ENCODE measurements at places on chromosomes 2 and 18. TPM values are rescaled to one million over a fixed set of nuclear protein-coding genes. Genes with fewer than 3 reads are reported as not detected.

DNA sequence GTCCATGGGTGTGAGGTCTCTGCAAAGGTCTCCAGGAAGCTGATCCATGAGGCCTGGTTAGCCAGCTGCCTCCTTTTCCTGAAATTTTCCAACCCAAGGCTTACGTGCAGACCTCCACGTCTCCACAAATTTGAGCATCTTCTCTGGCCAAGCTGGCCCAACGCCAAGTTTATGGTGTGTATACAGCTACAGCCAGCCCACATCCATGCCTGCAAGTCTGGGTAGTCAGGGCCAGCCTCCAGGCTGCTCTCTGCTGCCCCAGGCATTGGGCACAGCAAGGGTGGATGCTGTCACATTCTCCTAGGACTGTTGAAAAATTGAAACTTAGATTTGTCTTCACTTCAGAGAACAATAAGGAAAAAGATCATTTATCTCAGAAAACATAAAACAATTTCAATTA lies 525.5 kb upstream of the CHAC2 start:
- no peaks in the 10 kb centered on the region for H3K4me1 ChIP-seq
- no peaks in the 10 kb centered on the region for H3K27me3 ChIP-seq
- H3K27ac ChIP-seq: no peak overlapping the region
- DNase-seq: no peak
- no peaks in the 10 kb centered on the region for H3K36me3 ChIP-seq

DNA sequence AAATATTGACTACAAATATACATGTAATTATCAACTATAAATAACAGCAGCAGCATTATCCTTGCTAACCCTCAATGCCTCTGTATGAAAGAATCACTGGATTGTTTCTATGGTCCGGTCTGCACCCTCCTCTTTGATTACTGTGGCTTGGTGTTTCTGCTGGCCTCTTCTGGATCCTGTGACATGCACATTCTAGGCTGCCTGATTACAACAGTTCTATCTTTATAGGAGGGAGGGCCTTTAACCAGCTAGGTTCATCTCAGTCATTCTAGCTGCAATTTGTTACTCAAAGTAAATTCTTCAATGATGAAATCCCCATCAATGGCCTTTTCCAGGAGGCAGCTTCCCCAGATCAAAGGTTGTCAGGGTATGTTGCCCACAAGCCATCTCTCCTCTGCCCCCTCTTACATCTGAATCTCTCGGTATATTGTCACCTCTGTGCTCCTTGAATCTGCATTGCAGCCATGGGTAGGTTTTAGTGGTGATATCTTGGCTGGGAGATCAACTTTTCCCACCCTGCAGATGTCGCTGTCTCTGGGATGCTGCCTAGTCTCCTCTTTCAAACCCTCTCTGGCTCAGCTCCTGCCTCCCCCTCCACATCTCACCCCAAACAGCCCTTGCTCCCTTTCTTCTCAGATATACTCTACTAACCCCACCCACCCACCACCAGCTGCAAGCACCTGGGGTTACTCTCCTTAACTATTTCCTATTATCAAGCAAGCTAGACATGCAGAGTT lies 106.2 kb upstream of the BZW1 start:
- H3K4me3 ChIP-seq: no peak overlapping the region
- DNase-seq: no peak
- H3K36me3 ChIP-seq: no peaks in the 10 kb centered on the region

DNA sequence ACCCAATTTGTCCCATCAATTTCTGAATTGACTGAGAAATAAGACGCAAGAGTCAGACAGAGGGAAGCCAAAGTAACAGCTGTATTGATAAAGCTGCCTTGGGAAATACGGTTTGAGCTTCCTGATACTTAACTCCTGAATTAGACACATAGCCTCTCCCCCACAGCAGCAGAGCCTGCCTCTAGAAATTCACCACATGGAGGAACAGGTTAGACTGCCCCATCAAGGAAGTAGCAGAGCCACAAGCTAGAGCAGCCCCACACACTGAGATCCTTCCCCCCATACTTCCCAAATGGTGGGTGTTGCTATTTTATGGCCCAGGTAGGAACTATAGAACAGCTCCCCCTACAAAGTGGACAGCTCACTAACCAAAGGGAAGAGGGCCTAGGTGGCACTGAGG lies 220.0 kb downstream of the SMAD2 start:
- H3K27ac ChIP-seq: no peak overlapping the region
- H3K4me3 ChIP-seq: no peak overlapping the region
- no peak for DNase-seq
- no peaks in the 10 kb centered on the region for H3K27me3 ChIP-seq
- no peaks in the 10 kb centered on the region for H3K36me3 ChIP-seq
- H3K4me1 ChIP-seq: no peaks in the 10 kb centered on the region

DNA sequence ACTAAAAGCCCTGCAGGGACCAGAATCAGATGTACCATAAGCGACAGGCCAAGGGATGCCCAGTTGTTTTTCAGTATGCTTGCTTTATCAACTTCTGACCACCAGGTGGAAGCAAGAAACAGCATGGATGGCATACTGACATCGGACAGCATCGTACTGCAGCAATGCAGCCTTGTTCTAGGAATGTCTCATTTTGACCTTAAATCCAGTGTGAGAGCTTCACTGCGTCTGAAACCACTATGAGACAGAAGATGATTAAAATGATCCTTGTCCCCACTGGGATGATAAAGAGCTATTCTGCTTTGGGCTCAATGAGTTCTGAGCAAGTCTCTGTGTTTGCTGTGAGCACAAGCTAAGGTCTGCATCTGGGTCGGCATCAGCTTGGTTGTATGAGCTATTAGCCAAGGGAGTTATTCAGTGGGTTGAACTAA lies 54.3 kb downstream of the CDK15 start:
- H3K36me3 ChIP-seq: no peaks in the 10 kb centered on the region
- DNase-seq: no peak
- H3K27ac ChIP-seq: no peak overlapping the region
- no peaks in the 10 kb centered on the region for H3K27me3 ChIP-seq
- H3K4me1 ChIP-seq: no peaks in the 10 kb centered on the region
- H3K4me3 ChIP-seq: no peak overlapping the region

DNA sequence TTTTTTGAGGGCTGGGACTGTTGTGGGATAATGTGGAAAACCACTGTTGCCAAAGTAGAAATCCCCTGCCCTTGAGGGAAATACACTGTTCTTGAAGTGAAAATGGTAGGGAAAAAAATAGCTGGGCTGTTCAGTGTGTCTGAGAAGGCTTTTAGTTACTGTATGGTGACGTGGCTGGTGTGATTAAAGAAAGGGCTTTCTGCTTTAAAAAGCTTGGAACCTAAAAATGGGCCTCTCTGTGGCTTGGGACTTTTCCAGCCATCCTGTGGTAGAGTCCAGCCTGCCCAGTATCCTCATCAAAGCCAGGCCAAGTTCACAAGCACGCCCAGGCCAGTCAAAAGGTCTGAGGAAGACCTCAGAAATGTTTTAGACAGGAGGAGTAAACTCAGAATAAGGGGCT lies 6.8 kb downstream of the MGAT5 start:
- no peak overlapping the region for H3K27ac ChIP-seq
- H3K4me3 ChIP-seq: no peak overlapping the region
- no peaks in the 10 kb centered on the region for H3K36me3 ChIP-seq
- H3K4me1 ChIP-seq: peaks cover 31% of the 10 kb centered on the region
- H3K27me3 ChIP-seq: no peaks in the 10 kb centered on the region

- no peaks in the 10 kb centered on the region for H3K4me1 ChIP-seq
- DNase-seq: no peak
- H3K27me3 ChIP-seq: no peaks in the 10 kb centered on the region
- no peak overlapping the region for H3K27ac ChIP-seq
- H3K4me3 ChIP-seq: no peak overlapping the region
Observed at GRCh38 chr18:54613174-54613573, 22.1 kb downstream of the DYNAP start.

GRCh38 chr2:147641651-147642050 lies 203.2 kb upstream of the ACVR2A start:
- no peak overlapping the region for H3K27ac ChIP-seq
- no peaks in the 10 kb centered on the region for H3K27me3 ChIP-seq
- DNase-seq: no peak
- H3K36me3 ChIP-seq: no peaks in the 10 kb centered on the region
- H3K4me3 ChIP-seq: no peak overlapping the region
- H3K4me1 ChIP-seq: no peaks in the 10 kb centered on the region

- peak overlapping the region; percentile 63 for H3K4me3 ChIP-seq
- peak overlapping the region; percentile 88 for H3K27ac ChIP-seq
- H3K27me3 ChIP-seq: no peaks in the 10 kb centered on the region
- peaks cover 32% of the 10 kb centered on the region for H3K36me3 ChIP-seq
- H3K4me1 ChIP-seq: peaks cover 10% of the 10 kb centered on the region
Observed at GRCh38 chr2:74472945-74473258, 422 bp upstream of the MRPL53 start.

DNA sequence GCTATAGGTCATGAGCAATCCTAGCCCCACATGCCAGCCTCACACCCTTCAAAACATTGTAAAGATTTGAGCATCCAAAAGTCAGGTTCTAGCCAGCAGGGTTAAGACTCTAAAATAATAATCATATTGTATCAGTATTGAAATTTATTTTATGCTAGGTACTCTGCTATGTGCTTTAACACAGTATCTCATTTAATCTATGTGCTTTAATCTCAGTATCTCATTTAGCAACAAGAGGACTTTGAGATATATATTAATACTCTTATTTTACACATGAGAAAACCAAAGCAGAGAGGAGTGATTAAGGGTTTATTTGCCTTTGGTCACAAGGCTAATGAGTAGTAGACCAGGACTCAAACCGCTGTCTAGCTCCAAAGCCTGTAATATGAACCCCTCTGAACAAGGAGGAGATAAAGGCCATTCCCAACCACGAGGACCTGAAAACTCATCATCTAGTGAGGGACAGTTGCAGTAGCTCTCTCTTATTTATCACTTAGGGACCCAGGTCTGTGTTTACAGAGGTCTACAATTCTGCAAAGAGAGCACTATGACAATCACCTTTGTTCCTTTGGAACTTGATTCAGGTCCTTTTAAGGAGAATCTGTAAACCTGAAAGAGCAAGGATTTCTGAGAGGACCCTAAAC lies 116.5 kb upstream of the SERTAD2 start:
- peaks cover 2% of the 10 kb centered on the region for H3K4me1 ChIP-seq
- no peak for DNase-seq
- H3K36me3 ChIP-seq: no peaks in the 10 kb centered on the region
- no peak overlapping the region for H3K27ac ChIP-seq
- no peaks in the 10 kb centered on the region for H3K27me3 ChIP-seq

DNA sequence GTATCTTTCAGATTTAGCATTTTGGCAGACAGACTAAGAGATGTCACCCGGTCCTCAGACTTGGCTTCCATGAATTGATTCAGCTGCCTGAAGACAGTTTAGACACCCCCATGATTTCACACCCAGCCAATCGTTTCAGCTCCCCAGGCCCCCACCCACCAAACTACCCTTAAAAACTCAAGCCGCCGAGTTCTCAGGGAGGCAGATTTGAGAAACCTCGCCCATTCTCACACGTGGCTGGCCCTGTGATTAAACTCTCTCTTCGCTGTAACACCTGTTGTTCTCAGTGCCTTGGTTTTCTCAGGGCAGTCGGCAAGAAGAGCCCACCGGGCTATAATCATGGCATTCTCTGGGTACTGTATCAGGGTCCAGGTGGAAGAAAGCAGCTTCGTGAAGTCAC lies 35.2 kb downstream of the UXS1 start:
- no peaks in the 10 kb centered on the region for H3K27me3 ChIP-seq
- no peaks in the 10 kb centered on the region for H3K4me1 ChIP-seq
- no peak for DNase-seq
- H3K36me3 ChIP-seq: peaks cover 14% of the 10 kb centered on the region
- no peak overlapping the region for H3K4me3 ChIP-seq

DNA sequence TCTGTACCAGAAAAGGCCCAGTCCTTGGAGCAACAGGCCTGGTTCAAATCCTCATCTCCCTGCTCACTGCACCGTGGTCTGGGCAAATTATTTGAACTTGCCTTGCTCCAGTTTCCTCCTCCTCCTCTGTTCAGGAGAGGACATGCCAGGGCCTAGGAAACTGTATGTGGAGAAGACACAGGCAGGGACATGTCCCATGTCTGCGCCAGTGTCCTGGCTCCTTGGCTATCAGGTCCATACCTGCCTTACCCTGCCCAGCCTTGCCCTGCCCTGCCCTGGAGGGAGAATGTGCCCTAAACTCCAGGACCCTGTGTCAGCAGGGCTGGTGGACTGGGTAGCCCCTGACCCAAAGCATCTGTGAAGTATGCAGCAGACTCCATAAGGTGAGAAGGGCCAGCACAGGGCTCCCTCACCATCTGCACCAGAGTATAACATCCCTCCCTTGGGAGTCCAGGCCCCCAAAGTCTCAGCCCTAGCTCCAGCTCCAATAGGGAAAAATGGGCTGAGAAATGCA lies 165.3 kb downstream of the GALNT1 start:
- no peak overlapping the region for H3K4me3 ChIP-seq
- H3K4me1 ChIP-seq: no peaks in the 10 kb centered on the region
- DNase-seq: no peak
- no peaks in the 10 kb centered on the region for H3K36me3 ChIP-seq

DNA sequence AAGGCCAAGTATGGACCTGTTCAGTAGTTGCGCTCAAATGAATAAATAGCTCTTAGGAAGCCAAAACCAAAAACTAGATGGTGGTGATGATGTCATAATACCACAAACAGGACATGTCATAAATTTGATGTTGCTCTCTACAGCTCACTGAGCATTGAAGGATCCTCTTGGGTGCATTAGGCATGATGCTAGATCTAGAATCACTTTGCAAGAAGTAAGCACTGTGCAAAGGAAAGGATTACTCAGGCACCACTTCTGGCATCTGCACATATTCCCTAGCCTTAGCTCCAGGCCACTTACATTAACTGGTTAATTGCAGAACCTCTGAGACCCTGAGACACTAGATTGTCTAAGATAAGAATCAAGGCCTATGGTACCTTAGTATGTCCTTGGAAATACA lies 58.0 kb downstream of the LRRTM1 start:
- H3K27me3 ChIP-seq: no peaks in the 10 kb centered on the region
- H3K4me3 ChIP-seq: no peak overlapping the region
- no peaks in the 10 kb centered on the region for H3K36me3 ChIP-seq
- H3K27ac ChIP-seq: no peak overlapping the region
- H3K4me1 ChIP-seq: no peaks in the 10 kb centered on the region
- DNase-seq: no peak

- peak; percentile 41 for DNase-seq
- no peaks in the 10 kb centered on the region for H3K36me3 ChIP-seq
- no peak overlapping the region for H3K4me3 ChIP-seq
- H3K27me3 ChIP-seq: no peaks in the 10 kb centered on the region
- H3K4me1 ChIP-seq: no peaks in the 10 kb centered on the region
- no peak overlapping the region for H3K27ac ChIP-seq
Observed at GRCh38 chr2:62443471-62443870, 62.5 kb downstream of the TMEM17 start.

DNA sequence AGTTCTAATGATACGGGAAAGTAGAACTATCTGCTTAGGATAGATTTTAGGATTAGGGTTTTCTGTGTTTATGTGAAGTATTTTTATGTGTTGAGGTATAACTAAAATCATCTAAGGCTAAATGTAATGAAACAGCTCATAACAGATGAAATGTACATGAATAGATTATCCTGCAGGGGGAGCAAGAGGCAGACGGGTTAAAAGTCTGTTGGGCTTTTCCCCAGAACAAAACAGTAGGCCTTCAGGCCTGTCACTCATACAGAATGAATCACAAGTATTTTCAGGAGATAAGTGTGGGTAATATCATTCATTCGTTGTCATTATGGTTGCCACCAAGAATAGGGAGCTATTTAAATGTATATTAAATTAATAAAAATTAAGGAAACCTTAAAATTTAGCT lies 107.9 kb upstream of the IL1R2 start:
- no peak overlapping the region for H3K4me3 ChIP-seq
- H3K4me1 ChIP-seq: no peaks in the 10 kb centered on the region
- no peaks in the 10 kb centered on the region for H3K27me3 ChIP-seq
- H3K36me3 ChIP-seq: peaks cover 26% of the 10 kb centered on the region
- no peak for DNase-seq

The KHK gene
- total RNA-seq: 0.85 TPM

The KIF5C gene
- 6.2 TPM for total RNA-seq

The RFTN2 gene
- 4.8 TPM for total RNA-seq

The TLX2 gene
- not detected for total RNA-seq

The ST6GAL2 gene
- 55.5 TPM for total RNA-seq

The FOXI3 gene
- total RNA-seq: not detected

The UGT1A4 gene
- total RNA-seq: not detected

The TMEM178A gene
- 29.5 TPM for total RNA-seq

The TGFA gene
- 1.8 TPM for total RNA-seq

All from ascending aorta (tissue), 2 donors.